ENCODE measurements at places on chromosomes 12 and 14. TPM values are rescaled to one million over a fixed set of nuclear protein-coding genes. Genes with fewer than 3 reads are reported as not detected.
A peak's percentile ranks its signal among the peaks of the same experiment; 100 is the strongest.

The AEBP2 gene
- 18.9 TPM for total RNA-seq

The KCNMB4 gene
- 0.32 TPM for total RNA-seq

The RPL10L gene
- total RNA-seq: not detected

The CYP27B1 gene
- total RNA-seq: 3.1 TPM

The KRT78 gene
- not detected for total RNA-seq

The PAH gene
- total RNA-seq: not detected

The OR6C74 gene
- total RNA-seq: not detected

The MYRFL gene
- not detected for total RNA-seq

The MIP gene
- not detected for total RNA-seq

The EXD2 gene
- total RNA-seq: 16.7 TPM

DNA sequence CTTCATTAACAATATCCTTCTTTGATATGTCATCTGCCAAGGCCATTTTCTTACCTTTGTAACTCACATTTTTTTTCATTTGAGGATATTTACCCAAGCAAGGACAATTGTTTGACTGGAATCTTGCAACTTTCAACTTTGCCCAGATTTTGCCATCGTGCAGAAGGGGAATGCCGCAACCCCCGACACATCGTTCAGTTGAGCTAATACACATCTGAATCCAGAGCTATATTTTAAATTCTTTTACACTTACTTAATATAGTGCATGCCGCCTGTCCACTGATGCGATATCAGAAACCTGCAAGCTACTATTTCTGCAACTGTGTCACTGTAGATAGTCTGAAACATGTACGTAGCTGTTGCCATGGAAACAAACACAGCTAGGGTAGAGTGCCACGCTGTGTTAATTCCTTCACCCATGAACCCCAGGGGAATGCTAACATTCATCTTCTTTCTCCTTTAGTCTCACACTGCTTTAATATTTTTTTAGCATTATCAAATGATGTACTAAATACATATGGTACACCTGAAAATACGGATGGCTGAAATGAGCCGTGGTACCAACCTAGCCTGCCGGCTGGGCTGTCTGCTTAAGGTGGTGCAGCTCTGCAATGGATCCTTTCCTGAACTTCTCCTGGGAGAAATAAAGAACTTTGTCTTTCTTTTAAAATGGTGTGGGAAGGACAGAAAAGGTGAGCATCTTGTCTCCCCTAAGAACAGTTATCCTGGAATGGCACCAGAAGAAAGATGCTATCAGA is 77.0 kb upstream of the FOXN3 start:
- no peak for DNase-seq

- DNase-seq: no peak
Measured at GRCh38 chr12:67540920-67541624, 107.5 kb upstream of the DYRK2 start.

GRCh38 chr12:46944088-46944487 is 118.3 kb upstream of the SLC38A4 start:
- peak; percentile 21 for DNase-seq

DNA sequence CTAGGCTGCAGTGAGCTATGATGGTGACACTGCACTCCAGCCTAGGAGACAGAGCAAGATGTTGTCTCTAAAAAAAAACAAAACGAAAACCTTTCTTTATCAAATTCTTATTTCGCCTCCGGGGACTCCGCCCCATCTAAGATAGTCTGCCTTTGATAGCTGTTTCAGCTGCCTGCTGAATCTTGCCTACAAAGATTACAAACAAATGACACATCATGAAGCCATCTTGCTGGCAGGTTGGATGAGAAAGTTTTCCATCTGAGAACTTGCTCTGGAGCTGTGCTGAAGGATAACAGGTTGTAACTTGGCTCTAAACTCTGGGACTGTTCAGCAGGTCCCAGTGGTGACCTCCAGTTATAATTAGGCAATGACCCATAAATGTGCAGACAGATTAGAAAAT is 41.8 kb upstream of the AEBP2 start:
- DNase-seq: no peak

DNA sequence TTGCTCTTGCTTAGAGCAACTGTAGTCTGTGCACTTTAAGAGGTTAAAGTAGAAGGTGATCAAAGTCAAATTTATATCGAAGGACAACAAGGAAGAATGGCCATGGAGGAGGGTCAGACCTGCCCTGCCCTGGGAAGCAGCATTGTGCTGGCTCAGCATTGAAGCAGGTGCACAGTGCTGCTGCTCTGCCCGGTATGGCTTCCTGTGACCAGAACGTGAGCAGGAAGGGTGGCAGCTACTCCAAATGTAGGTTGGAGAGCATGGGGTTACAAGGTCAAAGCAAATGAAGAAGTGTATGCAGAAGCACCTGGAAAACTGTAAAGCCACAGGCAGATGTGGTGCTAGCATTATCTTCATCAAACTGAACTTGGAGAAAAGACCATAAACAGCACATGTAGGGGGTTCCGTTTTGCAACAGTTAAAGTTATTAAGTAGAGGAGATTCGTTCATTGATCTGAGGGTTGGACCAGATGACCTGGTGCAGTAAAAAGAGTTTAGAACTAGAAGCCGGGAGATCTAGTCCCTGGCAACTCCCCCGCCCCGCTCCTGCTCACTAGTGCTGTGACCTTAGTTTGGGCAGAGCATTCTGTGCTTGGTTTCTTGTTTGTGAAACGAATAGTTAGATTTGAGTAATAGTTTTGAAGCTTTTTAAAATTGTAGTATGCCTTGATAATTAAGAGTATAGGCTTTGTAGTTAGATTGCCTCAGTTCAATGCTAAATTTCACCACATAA is 84.2 kb downstream of the SCN8A start:
- DNase-seq: no peak

DNA sequence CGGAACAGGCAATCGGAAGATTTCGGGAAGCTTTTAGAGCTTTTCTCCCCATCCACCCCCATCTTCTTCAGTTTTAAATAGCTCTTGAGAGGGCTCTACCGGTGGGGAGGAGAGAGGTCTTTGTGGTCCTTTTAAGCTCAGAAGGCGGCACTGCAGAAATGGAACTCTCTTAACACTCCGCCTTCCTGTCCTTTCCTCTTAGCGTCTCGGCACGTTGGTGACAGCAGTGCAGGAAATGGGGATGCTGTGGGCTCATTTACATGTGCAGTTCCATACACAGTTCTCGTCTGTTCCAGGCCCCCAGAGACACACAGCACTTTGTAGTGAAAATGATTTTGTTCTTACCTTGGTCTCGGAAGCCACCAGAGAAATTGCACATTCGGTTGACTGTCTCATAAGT is 50.4 kb upstream of the RIN3 start:
- no peak for DNase-seq

- no peak for DNase-seq
Measured at GRCh38 chr12:102821149-102821548, 95.9 kb downstream of the PAH start.

DNA sequence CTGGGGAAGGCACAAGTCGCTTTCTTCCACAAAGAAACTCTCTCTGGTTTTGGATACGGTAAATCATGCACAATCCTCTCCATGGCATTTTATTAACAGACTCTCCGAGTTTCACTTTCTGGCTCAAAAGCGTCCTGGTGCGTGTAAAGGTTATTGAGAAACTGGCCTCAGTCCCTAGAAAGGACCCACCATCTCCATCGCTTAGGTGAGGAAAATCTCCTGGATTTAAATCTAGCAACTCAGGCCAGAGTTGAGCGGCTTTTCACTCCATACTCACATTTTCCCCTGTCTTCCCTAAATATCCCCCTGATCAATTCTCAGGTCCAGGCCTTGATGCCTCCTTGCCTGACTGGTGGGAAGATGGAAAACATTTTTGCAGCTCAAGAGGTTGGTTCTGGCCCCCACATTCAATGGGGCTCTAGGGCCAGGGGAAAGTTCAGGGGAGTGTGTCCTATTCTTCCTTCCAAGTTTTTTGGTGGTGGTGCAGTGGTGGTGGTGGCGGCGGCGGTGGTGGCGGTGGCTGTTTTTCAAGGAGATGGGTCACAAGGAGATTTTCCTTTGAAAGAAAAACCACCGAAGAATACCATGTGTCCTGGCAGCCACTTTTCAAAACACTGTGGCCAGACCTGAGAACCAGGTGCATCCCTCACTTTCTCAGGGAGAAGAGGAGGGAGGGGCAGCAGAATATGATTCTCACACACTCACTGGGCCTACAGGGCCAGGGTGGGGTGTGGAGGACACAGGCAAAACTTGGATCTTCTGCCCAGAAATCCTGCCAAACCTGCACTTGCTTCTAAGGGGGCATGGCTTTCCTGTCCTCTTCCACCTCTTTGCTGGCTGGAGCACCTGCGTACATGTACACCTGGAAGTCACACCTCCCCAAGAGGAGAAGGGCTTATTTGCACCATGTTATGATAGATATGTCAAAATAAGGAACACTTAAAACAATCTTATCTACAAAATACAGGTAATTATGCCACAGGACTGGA is 46.7 kb upstream of the PNMA1 start:
- DNase-seq: no peak

DNA sequence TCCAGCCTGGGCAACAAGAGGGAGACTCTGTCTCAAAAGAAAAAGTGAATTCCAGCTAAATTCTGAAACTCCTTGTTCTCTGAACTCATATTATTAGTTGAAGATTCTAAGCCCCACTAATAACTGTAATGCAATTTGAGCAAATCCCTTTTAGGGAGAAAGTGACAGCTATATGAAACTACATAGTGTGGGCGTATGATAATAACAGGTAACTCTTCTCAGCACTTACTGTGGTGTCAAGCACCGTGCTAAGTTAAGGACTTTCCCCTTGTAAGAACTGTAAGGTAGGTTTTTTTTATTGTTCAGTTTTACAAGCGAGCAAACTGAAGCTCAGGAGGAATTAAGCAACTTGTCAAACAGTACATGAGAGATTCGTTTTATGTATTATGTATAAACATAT is 5.4 kb downstream of the ANKRD13A start:
- no peak for DNase-seq

- DNase-seq: no peak
Measured at GRCh38 chr14:85529803-85530574, at the start of gene FLRT2. Gene FLRT2, plus strand, starts transcription at chr14:85530144. Its CDS starts 91,371 bp downstream, at chr14:85621515.

DNA sequence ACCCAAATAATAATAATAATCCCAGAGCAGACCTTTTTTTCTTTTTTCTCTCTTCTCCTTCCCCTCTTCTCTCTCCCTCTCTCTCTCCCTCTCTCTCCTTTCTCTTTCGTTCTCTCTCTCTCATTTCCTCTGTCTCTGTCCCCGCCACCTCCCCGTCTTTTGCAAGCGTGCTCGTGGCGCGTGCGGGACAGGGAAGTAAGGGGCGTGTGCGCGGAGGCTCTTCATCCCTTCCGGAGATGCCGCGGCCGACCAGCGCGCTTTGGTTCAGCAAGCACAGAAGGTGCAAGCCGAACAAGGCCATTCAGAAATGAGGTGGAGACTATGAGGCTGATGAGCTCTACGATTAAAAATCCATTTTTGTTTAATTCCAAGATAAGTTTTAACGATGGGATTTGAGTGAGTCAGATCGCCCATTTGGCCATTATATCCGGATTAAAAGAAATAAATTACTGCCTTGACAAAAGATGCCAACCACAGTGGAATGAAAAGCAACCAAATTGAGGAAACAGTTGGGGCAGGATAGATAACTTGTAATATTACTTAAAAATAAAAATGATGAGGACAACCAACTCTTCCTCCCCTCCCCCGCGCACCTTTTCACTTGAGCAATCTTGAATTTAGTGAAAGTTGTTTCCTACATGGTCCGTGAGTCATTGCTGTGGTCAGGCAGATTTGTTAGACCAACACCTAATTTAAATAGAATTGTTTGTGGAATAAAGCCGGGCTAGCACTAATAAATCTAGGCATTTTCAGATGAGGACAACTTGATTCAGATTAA is 1.2 kb upstream of the AMIGO2 start:
- no peak for DNase-seq

DNA sequence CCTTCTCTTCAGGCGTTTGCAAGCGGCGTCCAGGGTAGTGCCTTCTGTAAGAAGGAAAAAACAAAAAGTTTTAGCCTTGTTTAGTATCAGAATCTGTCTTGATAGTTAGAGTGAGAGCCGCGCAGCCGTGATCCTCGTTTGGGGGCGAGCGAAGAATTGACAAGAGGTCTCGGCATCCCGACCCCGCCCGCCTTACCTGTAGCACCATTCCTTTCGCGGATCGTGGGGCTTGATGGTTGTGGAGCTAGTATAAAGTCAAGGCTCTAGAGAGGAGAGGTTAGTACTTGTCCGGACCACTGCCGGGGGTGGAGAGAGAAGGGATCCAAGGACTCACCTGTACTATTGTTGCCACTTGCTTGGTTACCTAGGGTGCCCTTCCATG is 494 bp downstream of the TMTC3 start:
- no peak for DNase-seq

All from SK-MEL-5 (cell line).